ENCODE measurements at places on chromosomes 1 and 21.

GRCh38 chr1:154609398-154610380 lies 1.7 kb upstream of the ADAR start:
- no peaks in the 10 kb centered on the region for H3K36me3 ChIP-seq
- no peak overlapping the region for H3K4me3 ChIP-seq
- peak; percentile 13 for DNase-seq

- H3K27ac ChIP-seq = no peak overlapping the region
- H3K36me3 ChIP-seq = peaks cover 6% of the 10 kb centered on the region
- no peak overlapping the region for H3K4me3 ChIP-seq
- no peaks in the 10 kb centered on the region for H3K4me1 ChIP-seq
- no peak for DNase-seq
Observed at GRCh38 chr1:206591226-206591625, 21.0 kb downstream of the EIF2D start.

DNA sequence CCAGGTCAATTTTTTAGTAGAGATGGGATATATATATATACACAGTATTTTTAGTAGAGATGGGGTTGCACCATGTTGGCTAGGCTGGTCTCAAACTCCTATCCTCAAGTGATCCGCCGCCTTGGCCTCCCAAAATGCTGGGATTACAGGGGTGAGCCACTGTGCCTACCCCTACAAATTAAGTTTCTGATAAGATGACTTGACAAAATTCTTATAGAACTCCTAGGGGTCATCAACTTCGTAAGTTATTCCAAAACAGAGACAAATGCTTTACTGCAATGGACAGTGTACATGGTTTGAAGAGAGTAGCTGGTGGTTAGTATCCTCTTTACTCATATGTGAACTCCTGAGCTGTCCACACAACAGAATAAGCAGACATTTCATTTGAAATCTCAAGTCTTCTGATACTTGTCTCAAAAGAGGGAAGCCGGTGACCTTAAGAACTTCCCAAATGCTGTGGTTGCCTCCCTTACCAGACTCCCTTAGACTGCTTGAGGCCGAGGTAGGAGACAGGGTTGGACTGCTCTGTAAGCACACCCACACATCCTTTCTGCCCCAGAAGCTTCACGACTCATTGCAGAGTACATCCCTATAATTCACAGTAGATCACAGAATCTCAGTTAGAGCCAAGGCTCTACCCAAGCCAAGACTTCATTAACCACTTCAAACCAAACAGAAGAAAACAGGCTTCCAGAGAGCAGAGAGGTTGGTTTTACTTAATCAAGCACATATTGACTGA lies 244.1 kb upstream of the IRF2BP2 start:
- H3K4me1 ChIP-seq = no peaks in the 10 kb centered on the region
- DNase-seq = peak; percentile 7
- H3K36me3 ChIP-seq = no peaks in the 10 kb centered on the region
- H3K27ac ChIP-seq = no peak overlapping the region

DNA sequence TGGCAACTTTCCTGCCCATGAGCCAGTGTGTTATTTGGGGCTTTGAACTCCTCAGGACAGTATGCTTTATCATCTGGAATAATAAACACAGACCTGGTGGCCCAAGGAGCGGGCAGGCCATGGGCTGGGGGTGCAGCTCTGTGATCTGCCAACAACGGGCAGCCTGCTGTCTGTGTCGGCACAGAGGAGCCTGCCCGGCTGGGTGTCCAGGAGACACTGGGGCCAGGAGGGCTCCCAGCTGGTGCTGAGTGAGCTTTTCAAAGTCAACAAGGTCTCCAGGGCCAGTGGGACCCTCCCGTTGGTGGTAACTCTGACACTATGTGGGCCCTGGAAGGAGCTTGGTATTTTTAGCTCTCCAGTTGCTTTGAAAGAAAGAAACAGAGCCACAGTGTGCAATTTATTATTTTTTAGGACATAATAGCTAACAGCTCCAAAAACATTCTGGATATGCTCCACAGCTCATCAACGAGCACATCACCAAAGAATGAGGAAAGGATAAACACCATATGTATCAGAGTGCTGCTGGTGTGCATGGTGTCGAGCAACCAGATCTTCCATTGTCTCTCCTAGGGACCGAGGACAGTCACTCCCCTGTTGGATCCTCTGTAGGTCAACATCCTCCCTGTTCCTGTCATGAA lies 488.7 kb upstream of the USP24 start:
- no peak overlapping the region for H3K27ac ChIP-seq
- H3K27me3 ChIP-seq = no peaks in the 10 kb centered on the region
- no peak for DNase-seq
- H3K4me1 ChIP-seq = no peaks in the 10 kb centered on the region

DNA sequence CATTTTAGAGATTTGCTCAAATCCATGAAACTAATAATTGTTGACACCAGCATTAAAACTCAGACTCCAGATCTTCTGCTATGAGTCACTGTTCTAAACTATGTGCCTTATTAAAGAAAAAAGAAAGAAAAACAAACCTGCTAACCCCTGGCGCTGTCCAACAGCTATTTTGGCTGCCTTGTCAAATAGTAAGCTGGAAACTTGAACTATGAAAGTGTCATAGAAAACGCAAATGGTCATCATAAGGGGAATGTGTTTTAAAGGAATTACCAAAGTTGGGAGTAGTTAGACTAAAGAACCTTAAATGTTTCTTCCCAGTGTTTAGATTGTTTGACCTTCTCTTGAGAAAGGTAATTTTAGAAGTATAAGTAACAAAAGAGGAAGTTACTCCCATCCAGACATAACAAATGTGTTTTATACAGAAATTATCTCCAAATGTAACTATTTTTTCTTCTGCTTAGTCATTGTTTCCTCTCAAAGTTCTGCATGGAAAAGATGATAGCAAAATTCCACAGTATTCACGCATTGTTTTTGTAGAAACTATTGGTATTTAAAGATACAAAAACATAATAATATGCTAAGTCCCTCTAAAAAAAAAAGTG lies 272.4 kb downstream of the TPR start:
- no peaks in the 10 kb centered on the region for H3K27me3 ChIP-seq
- no peaks in the 10 kb centered on the region for H3K4me1 ChIP-seq
- no peaks in the 10 kb centered on the region for H3K36me3 ChIP-seq
- no peak overlapping the region for H3K4me3 ChIP-seq
- no peak for DNase-seq
- no peak overlapping the region for H3K27ac ChIP-seq

DNA sequence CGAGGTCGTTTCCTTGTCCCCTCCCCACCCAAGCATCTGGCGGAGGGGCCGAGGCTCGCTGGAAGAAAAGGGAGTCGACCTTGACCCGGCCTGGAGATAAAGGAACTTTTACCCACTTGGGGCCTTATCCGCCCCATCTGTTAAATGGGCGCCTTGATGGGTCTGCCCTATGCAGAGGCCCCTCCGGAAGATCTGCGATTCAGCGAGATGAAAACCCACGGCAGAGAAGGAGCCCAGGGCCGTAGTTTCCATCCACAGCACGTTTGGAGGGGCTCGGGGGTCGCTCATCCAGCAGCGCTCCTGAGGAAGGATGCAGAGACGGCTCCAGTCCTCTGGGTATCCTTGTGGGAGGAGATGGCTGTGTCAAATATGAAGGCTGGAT lies 518 bp downstream of the NCMAP start:
- H3K27ac ChIP-seq = no peak overlapping the region
- H3K4me3 ChIP-seq = peak overlapping the region; percentile 29
- no peaks in the 10 kb centered on the region for H3K27me3 ChIP-seq
- no peaks in the 10 kb centered on the region for H3K4me1 ChIP-seq
- H3K36me3 ChIP-seq = no peaks in the 10 kb centered on the region
- DNase-seq = no peak

DNA sequence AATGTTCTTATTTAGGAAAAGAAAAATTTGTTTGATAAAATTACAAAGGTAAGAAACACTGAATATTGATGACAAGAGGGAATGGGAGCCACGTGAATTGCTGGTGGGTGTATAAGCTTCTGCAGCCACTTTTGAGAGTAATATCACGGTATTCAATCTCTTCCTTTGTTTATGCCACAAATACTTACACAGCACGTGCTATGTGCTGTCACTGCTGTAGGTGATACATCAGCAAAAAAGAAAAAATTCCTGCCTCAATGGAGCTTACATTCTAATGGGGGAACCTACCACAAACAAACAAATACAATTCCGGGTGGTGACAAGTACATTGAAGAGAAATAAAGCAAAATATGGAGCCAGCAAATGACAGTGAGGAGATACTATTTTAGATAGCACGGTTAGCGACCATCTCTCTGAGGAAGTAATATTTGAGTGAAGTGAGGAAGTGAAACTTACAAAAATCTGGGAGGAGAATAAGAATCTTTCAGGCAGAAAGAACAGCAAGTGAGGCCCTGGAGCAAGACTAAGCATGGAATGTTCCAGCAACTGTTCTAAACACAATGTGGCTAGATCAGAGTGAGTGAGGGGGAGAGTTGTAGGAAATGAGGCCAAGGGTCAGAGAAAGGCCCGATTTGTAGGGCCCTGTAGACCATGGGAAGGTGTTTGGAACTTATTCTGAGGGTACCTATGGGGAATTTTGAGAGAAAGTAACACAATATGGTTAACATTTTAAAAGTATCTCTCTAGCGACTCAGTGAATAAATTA lies 2.6 kb upstream of the FCRLB start:
- H3K36me3 ChIP-seq = no peaks in the 10 kb centered on the region
- H3K27ac ChIP-seq = no peak overlapping the region
- DNase-seq = no peak
- H3K4me1 ChIP-seq = no peaks in the 10 kb centered on the region

GRCh38 chr1:110675060-110675791 lies 486 bp upstream of the KCNA3 start:
- no peak overlapping the region for H3K27ac ChIP-seq
- no peak overlapping the region for H3K4me3 ChIP-seq
- no peaks in the 10 kb centered on the region for H3K4me1 ChIP-seq
- no peaks in the 10 kb centered on the region for H3K36me3 ChIP-seq
- peak; percentile 37 for DNase-seq
- H3K27me3 ChIP-seq = peaks cover 35% of the 10 kb centered on the region

- no peaks in the 10 kb centered on the region for H3K36me3 ChIP-seq
- no peaks in the 10 kb centered on the region for H3K27me3 ChIP-seq
- no peak for DNase-seq
- H3K4me1 ChIP-seq = peaks cover 4% of the 10 kb centered on the region
- no peak overlapping the region for H3K4me3 ChIP-seq
Observed at GRCh38 chr1:113787663-113788062, 24.6 kb downstream of the RSBN1 start.

Measured in kidney (tissue), 22 donors.